ENCODE measurements at places on chromosomes 3 and 15.

DNA sequence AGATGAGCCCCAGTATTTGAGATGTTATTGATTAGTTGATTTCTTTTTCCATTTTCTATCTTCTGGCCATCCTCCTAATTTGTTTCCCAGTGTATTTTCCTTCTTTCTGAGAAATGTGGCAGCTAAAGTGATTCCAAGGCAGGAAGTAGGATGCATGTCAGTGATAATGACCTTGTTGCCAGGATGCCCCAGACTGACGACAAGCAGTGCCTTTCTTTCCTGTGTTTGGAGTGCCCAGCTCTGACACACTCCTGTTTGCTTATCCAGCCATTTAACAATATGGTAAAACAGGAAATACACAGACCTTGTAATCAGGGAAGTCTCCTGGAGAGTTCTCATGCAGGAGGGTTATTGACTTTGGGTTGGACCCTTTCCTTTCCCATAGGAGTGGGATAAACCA, 20.4 kb downstream of the TMOD2 start:
- DNase-seq, result no peak

GRCh38 chr3:104286645-104287044, 1080.1 kb upstream of the ALCAM start:
- DNase-seq, result no peak

GRCh38 chr3:98532709-98533571, 1.2 kb downstream of the GPR15 start:
- no peak for DNase-seq

- DNase-seq, result no peak
Measured at GRCh38 chr15:68277131-68277602, 378 bp upstream of the FEM1B start.

Measured in CD4-positive, alpha-beta T cell treated with Interleukin-4 for 1 hour (primary cell).